ENCODE measurements at places on chromosomes 5 and 9.

- DNase-seq = no peak
Measured at GRCh38 chr9:16879416-16879815, 8.9 kb upstream of the BNC2 start.

- no peak for DNase-seq
Measured at GRCh38 chr5:66197764-66198405, 53.8 kb downstream of the SREK1 start.

DNA sequence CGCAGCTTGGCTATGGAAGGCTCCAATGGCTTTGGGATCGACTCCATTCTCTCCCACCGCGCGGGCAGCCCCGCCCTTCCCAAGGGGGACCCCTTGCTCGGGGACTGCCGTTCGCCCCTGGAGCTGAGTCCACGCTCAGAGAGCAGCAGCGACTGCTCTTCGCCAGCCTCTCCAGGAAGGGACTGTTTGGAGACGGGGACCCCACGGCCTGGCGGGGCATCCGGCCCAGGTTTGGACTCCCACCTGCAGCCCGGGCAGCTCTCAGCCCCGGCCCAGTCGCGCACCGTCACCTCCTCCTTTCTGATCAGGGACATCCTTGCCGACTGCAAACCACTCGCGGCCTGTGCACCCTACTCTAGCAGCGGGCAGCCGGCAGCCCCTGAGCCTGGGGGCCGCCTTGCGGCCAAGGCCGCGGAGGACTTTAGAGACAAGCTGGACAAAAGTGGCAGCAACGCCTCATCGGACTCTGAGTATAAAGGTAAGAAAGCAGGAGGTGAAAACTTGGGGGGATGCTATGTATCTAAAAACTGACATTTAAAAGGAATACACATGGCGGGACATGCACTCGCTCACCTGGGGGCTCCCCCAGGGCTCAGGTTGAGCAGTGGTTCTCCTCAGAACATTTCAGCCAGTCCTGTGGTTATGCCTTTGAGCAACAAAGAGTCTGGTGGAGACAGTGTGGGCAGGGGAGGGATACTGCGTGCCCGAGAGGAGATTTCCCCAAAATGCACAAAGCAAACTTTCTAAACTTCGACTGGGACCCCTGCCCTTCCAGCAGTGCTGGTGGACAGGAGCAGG, 579 bp downstream of the BARHL1 start:
- DNase-seq = no peak

- DNase-seq = no peak
Measured at GRCh38 chr5:127572930-127573329, 55.5 kb downstream of the PRRC1 start.

DNA sequence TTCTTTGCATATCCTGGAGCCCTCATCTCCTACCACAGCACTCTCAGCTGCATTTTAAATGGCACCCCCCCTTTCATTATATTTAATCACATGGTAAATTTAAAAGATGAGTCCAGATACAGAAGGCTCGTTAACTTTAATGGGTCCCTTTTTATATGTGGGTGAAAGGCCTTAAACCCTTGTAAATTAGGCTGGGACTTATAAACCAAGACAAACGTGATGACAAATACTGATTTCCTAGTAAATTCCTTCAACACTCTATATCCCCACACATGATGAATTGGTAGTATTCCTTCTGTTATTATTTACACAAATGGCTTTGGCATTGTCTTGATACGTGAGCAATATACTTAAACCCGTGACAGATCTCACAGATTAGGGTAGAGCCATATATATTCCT, 210.6 kb downstream of the CAAP1 start:
- DNase-seq = no peak

DNA sequence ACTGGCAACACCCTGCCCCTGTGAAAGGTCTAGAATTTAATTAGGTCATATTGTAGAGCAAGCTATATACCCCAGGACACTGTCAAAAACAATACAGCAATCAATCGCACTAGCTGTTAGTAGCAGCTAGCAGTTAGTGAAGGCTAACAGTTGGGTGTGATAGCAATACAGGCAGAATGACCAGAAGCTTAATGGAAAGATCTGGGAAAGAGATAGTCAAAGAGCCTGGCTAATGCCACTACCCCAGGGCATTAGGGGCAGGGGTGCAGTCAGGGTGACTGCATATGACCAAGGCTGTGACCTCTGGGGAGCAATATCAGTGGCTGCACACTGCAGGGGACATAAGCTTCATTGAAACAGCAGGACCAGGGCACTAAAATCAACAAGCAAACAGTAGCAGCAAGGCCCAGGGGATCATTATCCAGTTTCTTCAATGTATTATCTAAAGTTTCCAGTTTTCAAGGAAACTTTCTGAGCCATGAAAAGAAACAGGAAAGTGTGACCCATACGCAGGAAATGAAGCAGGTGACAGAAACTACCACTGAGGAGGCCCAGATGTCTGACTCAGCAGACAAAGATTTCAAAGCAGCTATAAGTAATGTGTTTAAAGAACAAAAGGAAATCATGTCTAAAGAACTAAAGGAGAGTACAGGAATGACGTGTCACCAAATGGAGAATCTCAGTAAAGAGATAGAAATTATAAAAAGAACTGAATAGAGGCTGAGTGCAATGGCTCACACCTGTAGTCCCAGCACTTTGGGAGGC, 82.4 kb downstream of the ZNF354C start:
- no peak for DNase-seq

GRCh38 chr9:22170556-22170955, 161.5 kb upstream of the CDKN2B start:
- DNase-seq = no peak

DNA sequence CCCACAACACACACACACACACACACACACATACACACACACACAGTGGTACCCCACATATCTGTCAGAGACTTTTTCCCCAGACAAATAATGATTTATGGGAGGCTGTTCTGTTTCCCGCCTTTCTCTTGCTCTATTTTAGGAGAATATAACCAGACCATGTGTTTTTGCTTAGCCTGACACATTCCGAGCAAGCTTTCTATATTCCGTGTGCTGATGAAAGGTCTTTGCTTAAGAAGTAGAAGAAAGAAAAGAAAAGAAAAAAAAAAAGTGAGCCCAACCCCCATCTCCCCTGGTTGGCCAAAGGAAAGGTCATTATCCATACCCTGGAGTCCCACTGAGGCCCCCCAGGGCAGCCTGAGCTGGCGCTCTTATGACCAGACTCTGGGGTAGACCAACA, 338.6 kb downstream of the SLIT3 start:
- no peak for DNase-seq

DNA sequence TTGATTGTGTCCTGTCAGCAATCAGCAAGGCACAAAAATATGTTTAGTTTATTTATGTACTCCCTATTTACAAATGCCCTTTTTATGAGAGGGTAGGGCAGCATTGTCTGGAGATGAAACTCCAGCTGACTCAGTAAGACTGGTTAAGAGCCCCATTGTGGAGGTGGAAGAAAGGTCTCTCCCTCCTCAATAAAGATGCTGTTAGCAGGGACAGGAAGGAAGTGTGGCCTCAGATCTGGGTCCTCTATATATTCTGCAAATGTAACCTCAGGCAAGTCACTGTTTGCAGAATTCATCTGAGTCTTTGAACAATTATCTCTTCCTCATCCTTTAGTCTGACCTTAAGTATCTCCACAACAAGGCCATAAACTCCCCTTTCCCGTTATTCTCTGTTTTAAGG, 48.3 kb upstream of the TRAF1 start:
- DNase-seq = no peak

- no peak for DNase-seq
Measured at GRCh38 chr9:130443840-130444492, 795 bp upstream of the ASS1 start.

DNA sequence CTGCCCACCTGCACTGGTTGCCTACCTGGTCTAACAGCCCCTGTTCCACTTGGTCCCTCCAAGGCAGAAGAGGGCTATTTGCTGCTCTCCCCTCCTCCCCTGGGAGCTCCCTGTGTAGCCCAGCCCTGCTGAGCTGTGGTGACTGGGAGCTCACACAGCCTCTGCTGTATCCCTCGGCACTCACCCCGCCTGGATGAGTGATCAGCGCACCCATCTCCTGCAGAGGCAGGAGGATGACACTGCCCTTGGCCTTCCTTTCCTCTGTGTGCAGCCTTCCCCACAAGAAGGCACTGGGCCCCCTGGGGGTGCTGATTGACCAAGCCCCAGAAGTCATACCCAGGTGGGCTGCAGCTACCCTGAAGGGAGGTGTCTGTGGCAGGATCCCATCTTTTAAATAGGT, 134.2 kb downstream of the ADAMTS2 start:
- no peak for DNase-seq

DNA sequence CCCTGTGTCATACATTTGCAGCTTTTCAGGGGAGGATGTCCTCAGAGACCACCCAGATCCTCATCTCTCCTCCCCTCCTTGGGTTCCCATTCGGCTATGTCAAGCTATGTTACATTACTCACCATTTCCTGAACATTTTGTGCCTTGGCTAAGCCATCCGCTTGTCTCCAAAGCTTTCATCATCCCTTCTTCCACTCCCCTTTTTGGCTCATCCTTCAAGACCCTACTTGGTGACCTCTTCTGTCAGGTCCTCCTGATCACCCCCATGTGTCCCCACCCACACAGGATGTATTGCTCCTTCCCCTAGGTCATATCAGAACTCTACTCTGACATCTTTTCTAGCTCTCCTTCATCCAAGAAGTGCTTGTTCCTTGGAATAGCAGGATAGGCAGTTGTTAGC, 81.8 kb downstream of the BOD1 start:
- no peak for DNase-seq

GRCh38 chr9:135296735-135297455, 182.7 kb upstream of the PPP1R26 start:
- DNase-seq = no peak

DNA sequence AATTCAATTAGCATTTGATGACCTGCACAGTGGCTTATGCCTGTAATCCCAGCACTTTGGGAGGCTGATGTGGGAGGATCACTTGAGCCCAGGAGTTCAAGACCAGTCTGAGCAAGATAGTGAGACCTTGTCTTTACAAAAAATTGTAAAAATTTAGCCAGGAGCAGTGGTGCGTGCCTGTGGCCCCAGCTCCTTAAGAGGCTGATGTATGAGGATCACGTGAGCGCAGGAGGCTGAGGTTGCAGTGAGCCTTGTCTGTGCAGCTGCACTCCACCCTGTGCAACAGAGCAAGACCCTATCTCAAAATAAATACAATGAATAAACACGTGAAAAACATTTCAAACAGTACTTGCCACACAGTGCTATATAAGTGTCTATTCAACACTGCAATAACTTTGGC, 4.2 kb downstream of the ABCA1 start:
- DNase-seq = no peak

DNA sequence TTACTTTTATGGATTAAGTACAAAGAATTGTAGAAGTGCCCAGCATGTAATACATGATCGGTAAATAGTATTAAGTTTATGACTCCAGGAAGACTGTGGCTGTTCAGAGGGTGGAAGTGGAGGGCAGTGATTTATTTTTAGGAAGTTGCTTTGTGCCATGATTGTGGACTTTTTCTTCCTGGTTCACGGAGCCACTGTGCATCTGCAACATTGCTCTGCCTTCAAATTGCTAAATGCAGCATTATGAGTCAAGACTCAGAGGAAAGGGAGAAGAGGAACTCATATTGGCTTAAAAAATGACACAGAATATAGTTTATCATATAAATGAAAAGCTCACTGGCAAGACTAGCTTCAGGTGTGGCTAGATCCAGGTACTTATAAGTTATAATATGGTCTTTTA, 301.5 kb downstream of the KCTD16 start:
- DNase-seq = no peak

DNA sequence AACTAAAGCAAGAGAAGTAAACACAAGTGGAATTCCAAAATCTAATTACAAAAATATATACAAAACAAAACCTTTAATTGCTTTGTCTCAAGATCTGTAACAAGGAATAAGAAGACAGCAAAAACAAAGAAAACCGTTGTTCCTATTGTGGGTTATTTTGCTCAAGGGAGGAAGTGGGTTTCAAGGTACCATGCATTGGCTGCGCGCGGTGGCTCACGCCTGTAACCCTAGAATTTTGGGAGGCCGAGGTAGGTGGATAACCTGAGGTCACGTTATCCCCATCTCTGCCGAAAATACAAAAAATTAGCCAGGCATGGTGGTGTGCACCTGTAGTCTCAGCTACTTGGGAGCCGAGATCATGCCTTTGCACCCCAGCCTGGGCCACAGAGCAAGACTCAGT, 12.1 kb upstream of the IQGAP2 start:
- no peak for DNase-seq

- DNase-seq = peak; percentile 73
Measured at GRCh38 chr9:121698627-121699570, 47.5 kb downstream of the DAB2IP start.

DNA sequence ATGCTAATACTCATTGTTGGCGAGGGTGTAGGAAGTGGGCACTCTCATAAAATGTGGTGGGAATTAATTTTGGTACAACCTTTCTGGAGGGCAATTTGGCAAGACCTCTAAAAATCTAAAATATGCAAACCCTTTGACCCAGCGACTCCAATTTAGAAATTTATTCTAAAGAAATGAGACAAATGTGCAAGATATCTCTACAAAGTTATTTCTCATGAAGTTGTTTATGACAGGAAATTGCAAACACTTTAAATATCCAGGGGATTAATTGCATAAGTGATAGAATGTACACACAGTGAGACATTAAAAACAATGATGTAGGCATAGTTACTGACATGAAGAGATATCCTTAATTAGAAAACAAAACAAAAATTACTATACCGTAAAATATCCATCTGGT, 246.3 kb upstream of the MAP3K1 start:
- DNase-seq = no peak

- no peak for DNase-seq
Measured at GRCh38 chr5:114678778-114679177, 316.9 kb downstream of the KCNN2 start.

DNA sequence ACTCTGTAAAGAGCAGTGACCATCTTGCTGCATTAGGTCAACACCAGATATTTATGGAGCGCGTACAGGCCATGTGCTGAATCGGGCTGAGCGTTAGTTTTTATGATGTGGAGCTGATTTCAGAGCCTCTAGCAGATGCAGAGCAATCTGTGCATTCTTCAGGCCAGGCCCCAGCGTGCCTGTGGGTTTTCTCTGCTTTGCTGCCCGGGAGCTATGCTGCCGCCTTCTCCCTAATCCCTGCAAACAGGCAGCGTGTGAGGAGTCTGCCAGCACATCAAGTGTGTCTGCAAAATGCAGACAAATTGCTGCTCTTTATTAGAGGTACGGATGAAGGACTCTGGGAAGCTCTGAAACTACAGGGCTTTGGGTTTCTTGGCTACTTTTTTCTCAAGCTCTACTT, 170.0 kb downstream of the NTRK2 start:
- no peak for DNase-seq

GRCh38 chr5:131279204-131279603, 15.4 kb downstream of the CDC42SE2 start:
- no peak for DNase-seq

- DNase-seq = no peak
Measured at GRCh38 chr5:10457682-10458574, 16.2 kb downstream of the ROPN1L start.

Data from left colon (tissue), 2 donors.